ENCODE measurements at places on chromosomes 13 and 19. TPM values are rescaled to one million over a fixed set of nuclear protein-coding genes. Genes with fewer than 3 reads are reported as not detected.

ADAMTSL5 gene
- 1.5 TPM for total RNA-seq

UBL3 gene
- total RNA-seq = 10.0 TPM

HSPB6 gene
- 47.8 TPM for total RNA-seq

ZNF773 gene
- total RNA-seq = 39.8 TPM

KLK2 gene
- not detected for total RNA-seq

CD37 gene
- total RNA-seq = not detected

Data from fibroblast of lung (primary cell).